Thymus (tissue), 14 donors: ENCODE measurements at places on chromosomes 5 and 9.

- no peak overlapping the region for H3K4me3 ChIP-seq
- no peaks in the 10 kb centered on the region for H3K27me3 ChIP-seq
- H3K4me1 ChIP-seq, result no peaks in the 10 kb centered on the region
- no peak for DNase-seq
Observed at GRCh38 chr5:145499483-145499882, 335.7 kb downstream of the PRELID2 start.

- no peak for DNase-seq
- no peaks in the 10 kb centered on the region for H3K36me3 ChIP-seq
- H3K4me3 ChIP-seq, result no peak overlapping the region
- peaks cover 23% of the 10 kb centered on the region for H3K4me1 ChIP-seq
- no peaks in the 10 kb centered on the region for H3K27me3 ChIP-seq
Observed at GRCh38 chr9:124280176-124280691, 22.5 kb downstream of the NEK6 start.

DNA sequence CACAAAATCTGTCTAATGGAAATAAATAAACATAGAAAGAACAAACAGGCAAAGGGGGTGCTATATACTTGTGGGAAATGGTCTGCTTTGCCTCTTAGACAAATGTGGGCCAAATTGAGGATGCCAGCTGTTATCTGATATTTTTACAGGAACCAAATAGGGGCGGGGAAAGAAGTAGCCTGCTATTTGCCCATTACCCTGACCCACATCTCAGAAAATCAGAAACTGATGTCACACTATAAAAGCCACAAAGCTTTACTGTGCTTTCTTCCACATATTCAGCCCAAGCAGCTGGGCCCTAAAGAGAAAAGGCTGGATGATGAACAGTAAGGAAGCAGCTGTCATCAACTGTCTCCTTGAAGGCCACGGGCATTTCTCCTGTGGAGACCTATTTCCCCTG, 97.3 kb downstream of the ELAVL2 start:
- no peak overlapping the region for H3K27ac ChIP-seq
- H3K4me3 ChIP-seq, result no peak overlapping the region
- no peak for DNase-seq
- H3K4me1 ChIP-seq, result no peaks in the 10 kb centered on the region
- H3K36me3 ChIP-seq, result no peaks in the 10 kb centered on the region
- no peaks in the 10 kb centered on the region for H3K27me3 ChIP-seq

DNA sequence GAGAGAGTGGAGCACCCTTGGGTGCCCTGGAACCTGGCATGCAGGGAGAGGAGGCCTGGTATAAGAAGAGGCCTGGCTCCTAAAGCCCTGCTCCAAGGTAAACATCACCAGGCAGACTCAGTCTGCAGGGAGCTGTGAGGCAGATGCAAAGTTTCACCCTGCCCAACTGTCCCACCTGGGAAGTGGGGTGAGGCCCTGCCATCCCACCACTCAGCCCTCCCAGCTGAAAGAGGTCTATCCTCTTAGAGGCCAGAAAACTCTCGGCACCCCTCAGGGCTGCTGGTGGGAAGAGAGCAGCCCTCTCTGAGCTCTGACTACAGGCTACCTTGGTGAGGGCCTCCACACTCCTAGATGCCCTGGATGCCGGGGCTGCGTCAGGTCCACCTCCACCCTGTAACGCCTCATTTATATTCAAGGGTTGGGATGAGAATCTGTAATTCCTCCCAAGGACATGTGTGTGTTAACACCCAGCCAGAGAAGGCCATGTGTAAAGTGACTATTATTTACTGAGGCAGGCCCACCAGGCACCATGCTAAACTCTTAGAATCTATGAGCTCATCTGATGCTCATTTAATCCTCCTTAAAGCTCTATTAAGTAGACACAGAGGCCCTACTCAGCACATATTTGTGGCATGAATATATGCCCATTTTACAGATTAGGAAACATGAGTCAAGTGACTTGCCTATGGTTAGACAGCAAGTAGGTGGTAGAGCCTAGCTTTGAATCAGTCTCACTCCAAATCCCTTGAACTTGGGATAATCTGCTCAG, 205.9 kb downstream of the FSTL4 start:
- no peak for DNase-seq
- peaks cover 3% of the 10 kb centered on the region for H3K4me1 ChIP-seq
- no peaks in the 10 kb centered on the region for H3K36me3 ChIP-seq
- peaks cover 17% of the 10 kb centered on the region for H3K27me3 ChIP-seq

GRCh38 chr5:73149540-73149939, 23.5 kb upstream of the TMEM174 start:
- no peaks in the 10 kb centered on the region for H3K4me1 ChIP-seq
- no peaks in the 10 kb centered on the region for H3K36me3 ChIP-seq
- no peak for DNase-seq
- H3K27ac ChIP-seq, result no peak overlapping the region

GRCh38 chr5:177334155-177334551, 17.3 kb downstream of the LMAN2 start:
- H3K4me3 ChIP-seq, result no peak overlapping the region
- no peak for DNase-seq
- H3K4me1 ChIP-seq, result no peaks in the 10 kb centered on the region
- H3K27ac ChIP-seq, result no peak overlapping the region
- H3K27me3 ChIP-seq, result no peaks in the 10 kb centered on the region
- H3K36me3 ChIP-seq, result peaks cover 86% of the 10 kb centered on the region

- H3K27ac ChIP-seq, result no peak overlapping the region
- H3K4me3 ChIP-seq, result no peak overlapping the region
- H3K27me3 ChIP-seq, result peaks cover 16% of the 10 kb centered on the region
Observed at GRCh38 chr9:95441081-95441480, 75.7 kb downstream of the PTCH1 start.
